Right atrium auricular region (tissue), 2 donors: ENCODE measurements at places on chromosomes 6 and 20.

DNA sequence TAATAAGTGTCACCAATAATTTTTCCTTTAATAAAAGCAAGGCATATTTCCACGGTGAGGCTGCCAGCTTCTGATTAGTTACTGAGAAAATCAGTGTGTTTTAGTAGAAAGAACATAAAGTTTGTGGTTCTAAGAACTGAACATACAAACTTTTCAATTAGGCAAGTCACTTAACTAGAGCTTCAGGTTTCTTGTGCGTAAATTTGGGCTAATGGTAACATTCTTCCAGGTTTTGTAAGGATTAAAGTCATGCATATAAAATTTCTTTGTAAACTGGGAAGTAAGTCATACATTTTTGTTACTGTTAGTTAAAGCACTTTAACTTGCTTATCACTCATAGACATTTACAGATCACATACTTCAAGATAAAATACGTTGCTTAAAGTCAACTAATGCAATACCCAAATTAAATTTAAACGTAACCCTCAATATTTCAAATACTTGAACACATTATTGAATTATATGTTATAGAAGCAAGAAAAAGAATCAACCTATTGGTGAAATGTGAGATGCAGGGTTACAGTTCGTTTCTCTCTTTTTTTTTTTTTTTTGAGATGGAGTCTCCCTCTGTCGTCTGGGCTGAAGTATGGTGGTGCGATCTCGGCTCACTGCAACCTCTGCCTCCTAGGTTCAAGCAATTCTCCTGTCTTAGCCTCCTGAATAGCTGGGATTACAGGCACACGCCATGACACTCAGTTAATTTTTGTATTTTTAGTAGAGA is 327.3 kb upstream of the NOX3 start:
- H3K36me3 ChIP-seq = no peaks in the 10 kb centered on the region
- no peaks in the 10 kb centered on the region for H3K4me1 ChIP-seq
- peak overlapping the region; percentile 37 for H3K27ac ChIP-seq
- no peak overlapping the region for H3K4me3 ChIP-seq
- no peaks in the 10 kb centered on the region for H3K27me3 ChIP-seq

GRCh38 chr6:34688956-34689355 is 7.6 kb downstream of the ILRUN start:
- no peaks in the 10 kb centered on the region for H3K27me3 ChIP-seq
- peaks cover 4% of the 10 kb centered on the region for H3K36me3 ChIP-seq
- no peaks in the 10 kb centered on the region for H3K4me1 ChIP-seq
- H3K4me3 ChIP-seq = no peak overlapping the region

DNA sequence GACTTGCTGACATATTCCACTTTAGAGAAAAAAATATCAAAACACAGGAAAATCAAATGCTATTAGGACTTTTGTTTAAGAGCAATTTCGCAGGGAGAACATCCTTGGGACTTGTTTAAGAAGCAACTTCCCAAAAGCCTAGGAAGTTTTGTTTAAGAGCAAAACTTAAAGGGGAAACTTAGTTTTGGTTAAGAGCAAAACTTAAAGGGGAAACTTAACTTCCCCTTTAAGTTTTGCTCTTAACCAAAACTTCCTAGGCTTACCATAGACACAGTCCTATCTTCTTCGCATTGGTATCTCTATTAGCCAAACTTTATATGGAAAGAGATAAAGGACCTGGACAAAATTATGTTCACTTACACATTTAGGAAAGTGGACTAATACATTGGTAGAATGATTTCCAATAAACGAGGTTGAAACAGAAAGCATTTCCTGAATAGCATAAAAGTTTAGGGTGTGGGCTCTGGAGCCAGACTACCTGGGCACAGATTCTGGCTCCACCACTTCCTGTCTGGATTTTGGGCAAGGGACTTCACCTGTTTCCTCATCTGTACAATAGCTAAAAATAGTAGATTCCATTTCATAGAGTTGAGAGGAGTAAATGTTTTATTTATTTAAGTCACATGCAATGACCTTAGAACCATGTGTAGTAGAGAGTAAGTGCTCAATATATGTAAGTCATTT is 15.7 kb downstream of the PAQR8 start:
- no peaks in the 10 kb centered on the region for H3K27me3 ChIP-seq
- DNase-seq = no peak
- H3K36me3 ChIP-seq = no peaks in the 10 kb centered on the region
- H3K4me3 ChIP-seq = no peak overlapping the region
- no peak overlapping the region for H3K27ac ChIP-seq

DNA sequence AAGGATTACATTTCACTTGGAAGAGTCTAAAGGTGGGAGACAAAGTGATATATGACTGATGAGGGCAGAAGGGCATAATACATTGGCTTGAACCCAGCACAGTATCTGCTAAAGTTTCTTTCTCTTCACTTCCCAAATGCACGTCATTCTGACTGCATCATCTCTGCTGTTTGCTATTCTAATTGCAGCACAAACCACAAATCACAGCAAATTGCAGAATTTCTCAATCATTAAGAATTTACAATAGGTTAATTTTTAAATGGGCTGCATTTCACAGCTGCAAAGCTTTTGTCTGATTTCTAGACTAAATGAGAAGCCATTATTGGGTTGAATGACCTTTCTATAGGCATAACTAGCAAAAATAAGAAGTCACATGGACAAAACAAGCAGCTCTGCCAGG is 337.0 kb downstream of the RNGTT start:
- H3K4me3 ChIP-seq = no peak overlapping the region
- no peak for DNase-seq
- H3K27me3 ChIP-seq = no peaks in the 10 kb centered on the region
- H3K4me1 ChIP-seq = no peaks in the 10 kb centered on the region
- no peaks in the 10 kb centered on the region for H3K36me3 ChIP-seq
- H3K27ac ChIP-seq = no peak overlapping the region

DNA sequence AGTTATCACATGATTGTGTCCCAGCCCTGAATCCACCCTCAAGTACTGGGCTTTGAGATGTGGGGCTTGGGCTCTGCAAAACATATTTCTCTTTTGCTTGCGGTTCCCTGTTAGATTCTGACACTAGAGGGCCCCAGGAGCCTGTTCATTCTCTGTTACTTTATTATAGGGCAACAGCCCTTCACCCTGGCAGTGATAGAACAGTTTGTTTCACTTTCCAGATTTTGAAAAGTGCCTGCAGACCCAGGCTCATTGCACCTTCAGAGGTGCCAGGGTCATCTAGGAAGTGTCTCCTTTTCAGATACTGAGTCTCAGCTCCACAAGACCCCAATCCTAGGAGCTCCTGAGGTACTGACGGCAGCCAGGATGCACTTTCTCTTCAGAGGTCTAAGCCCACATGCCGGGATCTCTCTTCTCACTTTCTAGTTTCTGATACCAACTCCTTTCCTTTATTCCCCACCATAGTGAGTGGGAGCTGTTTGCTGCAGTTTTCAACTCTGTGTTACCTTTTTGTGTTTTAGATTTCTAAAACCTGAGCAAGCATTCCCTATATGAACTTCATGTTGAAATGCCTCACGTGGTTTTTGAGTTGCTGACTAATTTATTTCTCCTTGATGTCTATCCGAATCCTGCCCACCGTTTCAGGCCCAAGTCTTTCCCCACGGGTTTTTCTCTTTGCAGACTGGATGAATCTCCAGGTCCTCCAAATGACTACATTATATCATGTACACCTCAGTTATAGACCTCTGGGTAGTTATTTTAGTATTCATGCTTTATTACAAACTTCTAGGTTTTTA is 10.9 kb downstream of the ABT1 start:
- H3K4me1 ChIP-seq = no peaks in the 10 kb centered on the region
- peak overlapping the region; percentile 20 for H3K4me3 ChIP-seq
- no peak overlapping the region for H3K27ac ChIP-seq
- no peaks in the 10 kb centered on the region for H3K36me3 ChIP-seq
- DNase-seq = no peak

GRCh38 chr20:31937820-31938219 is 14.0 kb downstream of the PDRG1 start:
- H3K36me3 ChIP-seq = no peaks in the 10 kb centered on the region
- DNase-seq = no peak
- no peaks in the 10 kb centered on the region for H3K27me3 ChIP-seq
- H3K4me3 ChIP-seq = no peak overlapping the region
- no peak overlapping the region for H3K27ac ChIP-seq

DNA sequence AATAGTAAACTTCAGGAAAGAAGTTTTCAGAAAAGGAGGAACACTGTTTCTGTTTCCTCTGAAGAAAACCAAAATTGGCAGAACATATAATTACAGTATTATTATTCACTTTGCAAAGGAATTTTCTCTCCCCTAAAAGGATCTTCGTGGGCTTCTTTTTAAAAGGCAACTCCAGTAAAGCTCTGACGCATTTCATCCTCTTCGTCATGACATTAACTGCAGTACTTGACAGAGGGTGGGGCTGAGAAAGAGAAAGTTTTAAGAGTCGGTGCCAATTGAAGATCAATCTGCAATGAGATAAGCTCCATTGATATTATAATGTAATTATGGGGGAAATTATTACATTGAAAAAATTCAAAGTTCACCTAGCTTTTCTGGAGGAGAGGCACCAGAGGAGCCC is 75.8 kb downstream of the MYB start:
- no peaks in the 10 kb centered on the region for H3K36me3 ChIP-seq
- H3K4me3 ChIP-seq = no peak overlapping the region
- DNase-seq = no peak
- H3K27ac ChIP-seq = no peak overlapping the region
- no peaks in the 10 kb centered on the region for H3K27me3 ChIP-seq
- no peaks in the 10 kb centered on the region for H3K4me1 ChIP-seq

- no peaks in the 10 kb centered on the region for H3K4me1 ChIP-seq
- H3K4me3 ChIP-seq = no peak overlapping the region
- H3K36me3 ChIP-seq = no peaks in the 10 kb centered on the region
Observed at GRCh38 chr6:63014290-63014689, 197.0 kb upstream of the FKBP1C start.

- no peak overlapping the region for H3K4me3 ChIP-seq
- H3K27me3 ChIP-seq = no peaks in the 10 kb centered on the region
- no peaks in the 10 kb centered on the region for H3K4me1 ChIP-seq
- H3K27ac ChIP-seq = no peak overlapping the region
Observed at GRCh38 chr6:11485271-11485670, 52.3 kb upstream of the TMEM170B start.

GRCh38 chr20:34862724-34863123 is 9.9 kb downstream of the GGT7 start:
- H3K4me1 ChIP-seq = no peaks in the 10 kb centered on the region
- no peak overlapping the region for H3K27ac ChIP-seq
- peaks cover 16% of the 10 kb centered on the region for H3K36me3 ChIP-seq
- H3K4me3 ChIP-seq = no peak overlapping the region
- no peak for DNase-seq

DNA sequence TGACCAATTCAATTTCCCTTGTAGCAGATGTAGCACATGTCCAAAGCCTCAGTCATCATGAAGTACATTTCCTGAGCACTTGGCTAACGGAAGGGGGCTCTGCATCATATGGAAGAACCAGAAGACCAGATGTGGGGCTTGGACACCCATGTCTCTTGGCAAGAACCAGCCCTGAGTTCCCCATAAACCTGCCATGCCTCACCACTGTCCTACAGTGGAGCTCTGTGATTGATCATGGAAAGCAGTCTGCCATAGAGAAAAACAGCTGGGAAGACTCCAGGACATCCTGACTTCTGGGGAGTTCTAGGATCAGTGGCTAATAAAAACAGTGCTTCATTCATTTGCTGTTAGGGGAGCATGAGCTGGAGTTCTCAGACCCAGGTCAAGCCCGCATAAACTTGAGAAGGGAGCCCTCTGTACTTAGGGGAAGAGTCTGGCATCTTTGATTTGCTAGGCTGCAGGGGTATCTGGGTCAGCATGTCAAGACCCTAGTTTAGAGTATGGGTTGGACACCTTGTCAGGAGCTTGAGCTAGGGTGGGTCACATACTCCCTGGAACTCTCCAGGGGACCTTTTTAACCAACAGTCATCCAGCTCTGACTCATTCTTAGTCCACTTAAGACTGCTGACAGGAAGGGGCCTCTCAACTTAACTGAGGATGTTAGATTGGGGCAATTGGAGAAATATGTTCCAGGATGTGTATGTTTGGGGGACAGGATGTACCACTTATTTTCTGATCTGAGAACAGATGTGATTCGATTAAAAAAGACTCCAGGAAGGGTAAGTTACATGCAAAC is 26.3 kb upstream of the TRAM2 start:
- H3K4me1 ChIP-seq = no peaks in the 10 kb centered on the region
- DNase-seq = no peak
- H3K27ac ChIP-seq = no peak overlapping the region
- no peaks in the 10 kb centered on the region for H3K36me3 ChIP-seq
- no peak overlapping the region for H3K4me3 ChIP-seq
- no peaks in the 10 kb centered on the region for H3K27me3 ChIP-seq

- H3K4me3 ChIP-seq = no peak overlapping the region
- H3K4me1 ChIP-seq = peaks cover 12% of the 10 kb centered on the region
- no peak overlapping the region for H3K27ac ChIP-seq
- DNase-seq = no peak
- H3K36me3 ChIP-seq = no peaks in the 10 kb centered on the region
Observed at GRCh38 chr6:16450821-16451220, 212.4 kb downstream of the GMPR start.

- H3K36me3 ChIP-seq = no peaks in the 10 kb centered on the region
- no peaks in the 10 kb centered on the region for H3K4me1 ChIP-seq
- no peak overlapping the region for H3K4me3 ChIP-seq
- DNase-seq = no peak
- H3K27me3 ChIP-seq = no peaks in the 10 kb centered on the region
- no peak overlapping the region for H3K27ac ChIP-seq
Observed at GRCh38 chr6:119273272-119274196, 76.0 kb downstream of the MAN1A1 start.

DNA sequence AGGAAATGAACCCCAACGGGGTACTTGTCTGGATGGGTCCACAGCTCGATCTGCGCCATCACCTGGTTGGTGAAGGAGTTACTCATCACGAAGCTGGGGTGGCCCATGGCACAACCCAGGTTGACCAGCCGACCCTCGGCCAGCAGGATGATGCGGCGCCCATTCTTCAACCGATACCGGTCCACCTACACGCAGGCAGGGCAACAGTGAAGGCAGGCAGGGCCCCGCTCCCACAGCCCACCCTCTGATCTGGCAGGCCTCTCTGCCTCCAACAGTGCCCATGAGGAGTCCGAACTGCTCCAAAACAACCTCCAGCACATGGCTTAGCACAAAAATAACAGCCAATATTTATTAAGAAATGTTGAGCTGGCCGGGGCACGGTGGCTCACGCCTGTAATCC is 17.7 kb downstream of the AHCY start:
- no peaks in the 10 kb centered on the region for H3K27me3 ChIP-seq
- H3K36me3 ChIP-seq = peaks cover 69% of the 10 kb centered on the region
- DNase-seq = no peak
- no peak overlapping the region for H3K4me3 ChIP-seq
- H3K4me1 ChIP-seq = no peaks in the 10 kb centered on the region
- no peak overlapping the region for H3K27ac ChIP-seq
